Activated CD4-positive, alpha-beta T cell treated with anti-CD3 and anti-CD28 coated beads, Interleukin-2, Interleukin-6, amounts not matched to agents 100 ng/mL and 50 ng/mL, durations not matched to agents 16 hours and 8 hours (primary cell): ENCODE measurements at places on chromosomes 7 and 10.
A peak's percentile ranks its signal among the peaks of the same experiment; 100 is the strongest.

GRCh38 chr10:11874568-11875493 lies 51.7 kb downstream of the PROSER2 start:
- peak; percentile 14 for DNase-seq

DNA sequence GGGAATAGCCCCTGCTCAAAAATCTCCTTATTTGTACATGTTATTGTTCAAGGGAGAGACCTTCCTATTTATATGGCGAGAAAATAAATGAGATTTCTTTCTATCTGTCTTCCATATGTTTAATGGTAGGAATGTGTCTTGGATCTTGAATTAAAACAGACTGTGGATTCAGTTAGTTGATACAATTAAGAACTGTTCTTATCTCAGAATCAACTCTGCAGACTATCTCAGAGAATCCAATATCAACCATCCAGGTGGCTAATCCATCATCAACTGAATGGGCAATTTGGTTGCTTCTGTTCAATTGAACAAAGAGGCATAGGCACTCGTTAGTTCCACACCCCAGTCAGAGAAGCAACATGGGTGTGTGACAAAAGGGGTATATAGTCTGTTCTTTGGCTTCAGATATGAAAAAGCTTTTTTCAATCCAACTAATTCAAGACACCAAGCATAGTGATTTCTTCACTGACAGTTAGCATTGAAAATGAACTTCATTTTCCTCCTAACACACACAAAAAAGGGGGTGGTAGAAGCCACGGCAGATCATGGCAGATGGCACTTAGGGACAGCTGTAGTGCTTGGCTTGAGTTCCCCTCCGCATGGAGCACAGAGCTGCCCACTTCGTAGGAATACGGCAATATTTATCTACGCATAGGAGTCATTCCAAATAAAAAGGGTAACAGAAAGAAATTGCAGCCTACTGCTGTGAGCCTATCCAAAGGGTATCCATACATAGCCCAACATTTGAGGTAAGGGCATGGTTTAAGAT lies 135.9 kb downstream of the KIAA1217 start:
- DNase-seq, result no peak

- no peak for DNase-seq
These were observed 37.7 kb downstream of the PRSS2 start for GRCh38 chr7:142808461-142808801.

GRCh38 chr10:98367604-98368451 lies 47.2 kb downstream of the PYROXD2 start:
- DNase-seq, result no peak

- no peak for DNase-seq
These were observed 14.9 kb upstream of the CCDC3 start for GRCh38 chr10:13016426-13016825.

DNA sequence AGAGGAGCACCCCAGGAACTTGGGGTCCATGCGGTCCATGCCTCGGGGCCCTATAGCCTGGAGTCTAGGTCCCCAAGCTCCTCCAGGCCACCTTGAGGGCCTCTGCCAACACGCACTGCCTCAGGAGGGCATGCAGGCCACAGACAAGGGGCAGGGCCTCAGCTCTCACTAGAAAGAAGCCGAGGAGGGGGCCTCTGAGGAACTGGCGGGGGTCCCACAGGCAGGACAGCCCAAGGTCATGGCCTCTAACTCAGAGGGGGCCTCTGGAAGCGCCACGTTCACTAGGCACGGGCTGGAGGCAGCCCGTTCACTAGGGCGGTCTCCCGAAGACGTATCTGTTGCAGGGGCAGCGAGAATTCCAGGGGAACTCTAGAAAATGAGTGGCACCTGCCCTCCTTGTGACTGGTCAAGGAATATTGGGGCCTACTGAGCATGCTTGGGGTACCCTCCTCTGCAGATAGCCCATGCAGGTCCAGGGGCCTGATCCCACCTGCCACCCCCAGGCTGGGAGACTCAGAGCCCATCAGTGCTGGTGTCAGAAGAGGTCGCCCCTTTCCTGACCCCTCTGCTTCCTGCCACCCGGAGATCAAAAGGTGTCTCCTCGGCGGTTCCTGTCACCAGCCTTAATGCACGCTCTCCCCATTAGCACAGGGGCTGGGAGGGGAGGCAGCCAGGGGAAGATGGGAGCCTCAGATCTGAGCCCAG lies 86.7 kb upstream of the RET start:
- DNase-seq, result no peak

DNA sequence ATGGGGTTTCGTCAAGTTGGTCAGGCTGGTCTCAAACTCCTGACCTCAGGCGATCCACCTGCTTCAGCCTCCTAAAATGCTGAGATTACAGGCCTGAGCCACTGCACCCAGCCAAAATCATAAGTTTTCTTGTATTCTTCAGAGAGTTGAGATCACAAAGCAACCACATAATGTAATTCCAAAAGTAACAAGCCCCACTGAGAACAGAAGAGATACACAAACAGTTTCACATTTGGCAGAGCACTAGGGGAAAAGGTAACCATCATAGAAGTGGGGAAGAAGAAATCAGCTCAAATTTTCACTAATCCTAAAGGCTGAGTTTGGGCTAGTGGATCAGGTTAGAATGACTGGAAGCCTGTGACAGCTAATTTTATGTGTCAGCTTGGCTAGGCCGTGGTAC lies 5.4 kb upstream of the CEP41 start:
- peak; percentile 54 for DNase-seq

DNA sequence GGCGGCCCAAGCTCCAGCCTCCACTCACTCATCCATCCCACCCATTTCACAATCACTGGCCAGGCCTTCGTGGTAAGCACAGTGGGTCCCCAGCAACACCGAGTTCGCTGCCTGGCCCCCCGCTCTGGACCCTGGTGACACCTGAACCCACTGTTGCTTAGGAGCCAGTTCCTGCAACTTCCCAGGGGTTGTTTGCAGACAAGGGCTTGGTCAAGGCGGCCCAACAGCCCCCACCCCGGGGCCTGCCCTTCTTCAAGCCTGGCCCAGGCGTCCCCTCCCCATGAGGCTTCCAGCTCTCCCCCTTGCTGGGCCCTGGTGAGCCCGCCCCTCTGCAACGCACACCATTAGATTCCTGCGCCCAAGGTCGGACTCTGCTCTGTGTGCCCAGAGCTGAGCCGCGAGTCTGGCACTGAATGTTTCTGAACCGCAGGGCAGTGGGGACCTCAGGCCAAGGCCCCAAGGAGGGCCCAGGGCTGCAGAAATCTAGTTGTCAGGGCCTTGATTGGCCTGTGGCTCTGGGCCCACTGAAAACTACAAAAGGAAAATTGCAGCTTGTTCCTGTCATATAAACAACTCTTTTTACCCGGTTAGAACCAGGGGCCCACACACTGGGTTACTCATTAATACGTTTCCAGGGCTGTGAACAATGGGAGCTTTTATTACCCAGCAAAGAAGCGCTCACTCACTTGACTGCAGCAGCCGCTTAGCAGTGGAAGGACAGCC lies 2.1 kb upstream of the COX19 start:
- no peak for DNase-seq

- DNase-seq, result no peak
These were observed 141.7 kb downstream of the USP6NL start for GRCh38 chr10:11469575-11470391.

- no peak for DNase-seq
These were observed 215.2 kb downstream of the RPS24 start for GRCh38 chr10:78248651-78249464.

- DNase-seq, result no peak
These were observed 82.7 kb downstream of the ARHGAP22 start for GRCh38 chr10:48522011-48522765.

DNA sequence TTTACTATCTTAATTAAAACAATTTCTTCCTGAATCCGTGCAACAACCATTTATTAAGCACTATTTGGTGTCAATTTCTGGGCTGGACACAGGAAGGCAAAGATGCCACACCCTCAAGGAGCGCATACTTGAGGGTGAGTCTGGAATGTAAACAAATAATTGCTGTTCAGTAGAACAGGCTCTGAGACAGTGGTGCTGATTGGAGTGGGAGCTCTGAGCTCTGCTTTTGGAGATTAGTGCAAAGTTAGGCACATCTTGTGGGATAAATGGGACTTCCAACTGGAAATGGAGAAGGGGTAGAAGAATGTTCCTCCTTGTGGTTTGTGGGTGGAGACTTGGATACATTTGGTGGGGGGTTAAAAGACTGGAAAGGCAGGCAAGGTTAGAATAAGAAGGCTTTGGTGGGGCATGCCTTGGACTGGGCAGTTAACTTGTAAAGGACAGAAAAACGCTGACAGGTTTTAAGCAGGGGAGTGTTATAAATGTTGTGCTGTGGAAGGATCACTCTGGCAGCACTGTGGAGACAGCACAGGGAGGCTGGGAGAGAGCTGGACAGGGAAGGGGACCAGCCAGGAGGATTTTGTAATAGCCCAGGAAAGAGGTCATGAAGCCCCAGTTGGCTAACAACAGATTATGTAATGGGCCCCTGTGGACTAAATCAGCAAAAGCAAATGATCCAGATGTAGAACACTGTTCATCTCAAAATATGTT lies 80.7 kb downstream of the ZNF365 start:
- DNase-seq, result no peak

- DNase-seq, result no peak
These were observed 351.9 kb upstream of the CELF2 start for GRCh38 chr10:10665750-10666149.

DNA sequence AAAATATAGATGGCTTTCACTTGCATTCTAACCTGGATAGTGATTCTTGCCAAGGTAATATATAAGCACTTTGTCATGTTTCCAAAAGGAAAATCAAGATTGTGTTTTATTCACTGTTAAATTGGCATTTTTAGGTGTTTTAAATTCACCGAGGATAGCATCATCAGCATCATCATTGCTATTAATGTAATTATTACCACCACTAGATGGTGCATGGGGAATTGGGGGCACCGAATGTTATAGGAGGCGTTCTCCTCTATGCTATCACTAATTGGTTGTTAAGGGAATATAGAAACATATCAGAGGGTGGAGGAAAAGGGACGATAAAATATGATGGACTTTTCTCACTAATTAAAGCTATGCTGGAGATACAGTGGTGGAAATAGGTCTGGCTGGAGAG lies 95.5 kb downstream of the CELF2 start:
- DNase-seq, result peak; percentile 39

GRCh38 chr10:73168465-73168803 lies 515 bp downstream of the FAM149B1 start:
- DNase-seq, result no peak

- peak; percentile 47 for DNase-seq
These were observed 8.8 kb upstream of the INTS1 start for GRCh38 chr7:1512781-1513656.

DNA sequence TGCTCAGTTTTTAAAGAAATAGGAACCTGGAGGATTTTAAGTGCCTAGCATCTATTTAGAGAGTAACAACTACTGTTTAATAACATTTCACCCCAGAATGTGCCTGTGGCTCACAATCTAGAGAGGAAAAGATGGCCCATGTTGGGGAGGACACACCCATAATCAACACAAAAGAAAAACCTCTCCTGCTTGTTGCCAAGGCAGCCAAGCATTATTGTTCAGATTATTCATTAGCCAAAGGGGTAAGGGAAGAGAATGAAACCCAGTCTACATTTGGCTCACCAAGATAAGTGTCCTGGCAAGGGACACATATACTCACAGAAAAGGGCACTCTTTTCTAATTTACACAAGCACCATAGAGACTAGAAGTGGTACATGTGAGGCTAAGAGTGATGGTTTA lies 17.7 kb upstream of the IFIT1B start:
- no peak for DNase-seq

DNA sequence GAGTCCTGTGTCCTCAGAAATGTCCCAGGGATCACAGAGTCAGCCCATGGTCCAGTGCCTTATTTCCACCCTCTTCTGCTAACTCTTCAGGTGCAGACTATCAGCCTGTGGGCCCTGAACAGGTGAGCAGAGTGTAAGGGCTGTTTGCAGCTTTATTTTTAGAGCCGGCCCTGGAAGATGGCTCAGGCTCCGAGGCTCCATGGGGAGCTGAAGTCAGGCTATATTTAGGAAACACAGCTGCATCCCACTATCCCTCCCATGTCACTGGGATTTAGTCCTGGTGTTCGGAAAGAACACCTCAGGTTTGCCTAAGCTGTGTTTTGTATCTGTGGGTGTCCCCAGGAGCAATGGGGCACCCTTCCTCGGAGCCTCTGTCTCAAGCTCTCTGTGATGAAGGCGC lies 126.9 kb downstream of the RPS24 start:
- no peak for DNase-seq

DNA sequence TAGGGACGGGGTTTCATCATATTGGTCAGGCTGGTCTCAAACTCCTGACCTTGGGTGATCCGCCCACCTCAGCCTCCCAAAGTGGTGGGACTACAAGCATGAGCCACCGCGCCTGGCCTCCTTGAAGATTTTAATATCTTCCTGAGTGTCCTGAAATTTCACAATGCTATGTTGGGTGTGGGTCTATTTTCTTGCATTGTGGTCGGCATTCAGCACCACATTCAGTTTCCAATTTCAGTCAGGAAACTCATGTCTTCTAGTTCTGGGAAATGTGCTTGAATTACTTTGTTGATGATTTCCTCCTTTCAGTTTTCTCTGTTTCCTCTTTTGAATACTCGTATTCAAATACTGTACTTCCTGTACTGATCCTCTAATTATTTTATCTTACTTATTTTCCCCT lies 49.3 kb upstream of the IL6 start:
- DNase-seq, result peak; percentile 66

GRCh38 chr7:45028920-45029344 lies 28.9 kb downstream of the CCM2 start:
- DNase-seq, result no peak

GRCh38 chr7:98761225-98761624 lies 108.6 kb downstream of the TMEM130 start:
- no peak for DNase-seq

DNA sequence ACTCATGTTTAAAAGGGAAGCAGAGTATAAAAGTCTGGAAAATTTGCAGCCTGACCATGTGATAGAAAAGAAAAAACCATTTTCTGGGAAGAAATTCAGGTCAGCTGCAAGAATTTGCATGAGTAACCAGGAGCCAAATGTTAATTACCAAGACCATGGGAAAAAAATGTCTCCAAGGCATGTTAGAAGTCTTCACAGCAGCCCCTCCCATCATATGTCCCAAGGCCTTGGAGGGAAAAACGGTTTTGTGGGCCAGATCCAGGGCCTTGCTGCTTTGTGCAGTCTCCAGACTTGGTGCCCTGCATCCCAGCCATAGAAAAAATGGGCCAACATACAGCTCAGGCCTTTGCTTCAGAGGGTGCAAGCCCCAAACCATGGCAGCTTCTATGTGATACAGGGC lies 1019.6 kb upstream of the SORCS1 start:
- no peak for DNase-seq

GRCh38 chr7:31764462-31764861 lies 77.4 kb downstream of the PPP1R17 start:
- no peak for DNase-seq

DNA sequence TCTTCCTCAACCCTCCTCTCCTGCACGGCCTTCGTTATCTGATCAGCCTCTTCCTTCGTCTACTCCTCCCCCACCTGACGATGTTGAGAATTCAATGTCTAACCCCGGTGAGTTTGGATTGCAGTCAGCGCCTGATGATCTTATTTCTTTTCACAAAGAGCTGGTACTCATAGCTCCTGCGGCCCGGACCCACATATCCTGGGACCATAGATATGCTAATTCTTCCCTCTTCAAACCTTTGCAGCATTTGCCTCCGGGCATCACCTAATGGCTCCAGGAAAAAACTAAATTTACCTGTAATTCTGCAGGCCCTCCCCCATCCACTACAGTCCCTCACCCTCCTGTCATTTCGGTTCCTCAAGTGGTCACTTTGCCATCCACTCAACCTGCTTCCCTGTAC lies 12.4 kb upstream of the DDC start:
- DNase-seq, result no peak
